Muscle of back (tissue), 13 donors: ENCODE measurements at places on chromosomes 2 and 18.

GRCh38 chr2:29314816-29315571 lies 199.8 kb downstream of the CLIP4 start:
- DNase-seq = peak; percentile 27

DNA sequence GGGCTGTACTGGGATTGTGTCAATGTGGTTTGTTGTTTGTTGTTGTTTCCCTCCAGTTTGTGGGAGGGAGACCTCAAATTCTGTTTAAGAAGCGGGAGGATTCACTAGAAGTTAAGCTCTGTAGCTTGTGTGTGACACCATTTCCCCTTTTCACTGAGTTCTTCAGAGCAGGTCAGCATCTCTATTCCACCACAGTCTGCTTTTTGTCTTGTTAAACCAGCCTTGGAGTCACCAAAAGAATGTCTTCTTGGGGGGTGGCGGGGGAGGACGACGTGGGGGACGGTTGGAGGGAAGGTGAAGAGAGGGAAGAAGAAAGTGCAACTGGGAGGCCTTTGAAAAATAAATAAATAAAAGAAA lies 2.3 kb upstream of the BCL11A start:
- no peak for DNase-seq

DNA sequence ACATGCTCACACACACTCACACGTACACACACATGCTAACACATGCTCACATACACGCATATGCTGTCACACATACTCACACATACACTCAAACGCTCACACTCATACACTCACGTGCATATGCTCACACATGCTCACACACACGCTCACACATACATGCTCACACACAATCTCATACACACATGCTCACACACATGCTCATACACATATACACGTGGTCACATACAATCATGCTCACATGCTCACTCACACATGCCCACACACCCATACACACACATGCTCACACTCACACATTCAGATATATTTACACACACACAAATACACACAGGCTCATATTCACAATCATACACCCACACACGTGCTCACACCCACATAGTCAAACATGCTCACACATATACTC lies 17.5 kb upstream of the SALL3 start:
- no peak for DNase-seq

DNA sequence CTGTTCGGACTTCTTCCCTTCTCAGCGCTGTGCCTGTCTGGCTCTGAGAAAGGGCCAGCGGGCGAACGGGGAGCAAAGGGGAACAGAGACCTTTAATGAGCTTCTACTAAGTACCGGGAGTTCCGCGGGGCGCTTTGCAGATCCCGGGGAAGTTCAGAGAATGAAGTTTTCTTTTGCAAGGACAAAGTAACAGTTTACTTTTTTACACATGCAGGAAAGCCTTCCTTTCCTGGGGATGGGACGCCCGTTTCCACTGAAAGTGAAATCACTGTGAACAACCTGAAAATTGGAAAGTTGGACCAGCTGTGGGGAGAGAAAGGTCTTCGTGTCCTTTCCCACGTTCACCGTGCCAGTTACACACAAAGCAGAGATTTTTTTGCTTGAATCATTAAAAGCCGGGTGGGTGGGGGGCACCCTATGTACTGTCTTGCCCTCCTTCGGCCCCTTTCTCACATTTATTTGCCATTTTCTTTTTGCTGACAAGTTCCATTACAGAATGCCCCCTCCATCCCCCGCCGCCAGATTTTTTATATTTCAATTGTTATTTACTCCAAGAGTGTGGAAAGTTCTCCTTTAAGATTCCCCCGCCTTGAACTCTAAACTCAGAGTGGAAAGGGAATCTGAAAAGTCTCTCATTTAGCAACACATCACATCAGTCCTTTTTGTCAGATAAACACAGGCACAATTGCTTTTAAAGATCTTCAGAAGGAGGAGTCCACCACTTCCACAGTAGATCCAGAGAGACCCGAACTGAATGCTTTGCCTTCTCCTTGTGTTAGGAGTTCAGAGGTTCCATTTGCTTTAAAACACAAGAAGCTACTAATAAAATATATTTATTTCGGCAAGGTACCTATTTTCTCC lies 1.1 kb upstream of the FN1 start:
- peak; percentile 78 for DNase-seq

- no peak for DNase-seq
Measured at GRCh38 chr2:118255301-118255700, 167.0 kb downstream of the INSIG2 start.

DNA sequence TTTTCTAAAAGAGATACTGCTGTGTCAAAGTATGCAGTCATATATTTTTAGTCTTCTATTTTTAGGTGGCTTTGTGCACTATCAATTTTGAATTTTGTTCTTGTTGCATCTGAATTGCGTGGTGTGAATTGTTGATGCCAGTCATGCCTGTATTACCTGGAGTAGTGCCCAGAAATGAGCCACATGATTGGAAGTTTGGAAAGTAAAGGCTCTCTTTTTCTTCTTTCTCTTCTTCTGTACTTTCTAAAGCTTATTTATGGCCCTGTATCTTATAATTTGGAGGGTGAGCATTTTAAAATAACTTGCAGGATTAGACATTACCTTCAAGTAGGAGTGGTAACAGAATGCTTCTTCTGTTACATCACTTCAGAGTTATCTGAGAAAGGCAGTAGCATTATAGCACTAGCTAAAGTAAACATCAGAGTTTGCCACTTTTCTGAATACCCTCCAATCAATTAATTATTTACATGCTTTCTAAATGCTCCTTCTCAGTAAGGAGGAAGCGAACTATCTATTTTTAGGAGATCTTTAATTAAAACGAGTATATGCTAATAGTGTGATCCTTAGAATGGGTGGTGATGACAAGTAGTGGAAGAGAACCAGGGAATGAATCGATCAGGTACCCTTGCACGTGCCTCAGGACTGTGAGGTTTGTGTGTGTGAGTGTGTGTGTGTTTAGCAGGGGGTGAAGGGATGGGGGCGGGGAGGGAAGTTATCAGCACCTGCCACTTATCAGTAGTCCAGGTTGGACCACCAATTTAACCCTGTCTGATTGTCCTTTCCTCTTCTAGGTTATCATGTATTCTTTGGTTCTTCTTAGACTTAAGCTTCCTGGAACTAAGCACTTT lies 112.5 kb downstream of the MAP3K20 start:
- no peak for DNase-seq

DNA sequence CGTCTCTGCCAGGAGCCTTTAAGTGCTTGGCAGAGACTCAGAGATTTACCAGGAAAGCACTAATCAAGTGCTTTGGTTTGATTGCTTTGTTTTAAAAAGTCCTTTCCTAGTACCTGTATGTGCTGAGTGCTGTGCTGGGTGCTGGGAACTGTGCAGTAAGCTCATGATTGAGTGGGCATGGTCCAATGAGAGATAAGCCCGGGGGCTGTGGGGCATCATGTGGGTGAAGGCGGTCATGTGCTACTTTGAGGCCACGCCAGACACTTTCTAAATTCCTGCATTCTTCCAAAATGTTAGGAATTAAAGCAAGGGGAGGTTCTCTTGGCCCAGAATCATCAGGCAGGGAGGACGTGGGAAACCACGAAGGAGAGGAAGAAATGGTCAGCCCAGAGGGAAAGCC lies 109.0 kb downstream of the ACAA2 start:
- DNase-seq = no peak

GRCh38 chr2:11938196-11938595 lies 191.8 kb downstream of the LPIN1 start:
- peak; percentile 51 for DNase-seq

- DNase-seq = no peak
Measured at GRCh38 chr2:152630466-152630865, 86.8 kb downstream of the PRPF40A start.

- DNase-seq = no peak
Measured at GRCh38 chr2:199979398-199979797, 24.0 kb downstream of the MAIP1 start.

GRCh38 chr2:236555481-236555880 lies 14.1 kb upstream of the ACKR3 start:
- no peak for DNase-seq

GRCh38 chr2:236731767-236732580 lies 162.3 kb downstream of the ACKR3 start:
- DNase-seq = peak; percentile 72

DNA sequence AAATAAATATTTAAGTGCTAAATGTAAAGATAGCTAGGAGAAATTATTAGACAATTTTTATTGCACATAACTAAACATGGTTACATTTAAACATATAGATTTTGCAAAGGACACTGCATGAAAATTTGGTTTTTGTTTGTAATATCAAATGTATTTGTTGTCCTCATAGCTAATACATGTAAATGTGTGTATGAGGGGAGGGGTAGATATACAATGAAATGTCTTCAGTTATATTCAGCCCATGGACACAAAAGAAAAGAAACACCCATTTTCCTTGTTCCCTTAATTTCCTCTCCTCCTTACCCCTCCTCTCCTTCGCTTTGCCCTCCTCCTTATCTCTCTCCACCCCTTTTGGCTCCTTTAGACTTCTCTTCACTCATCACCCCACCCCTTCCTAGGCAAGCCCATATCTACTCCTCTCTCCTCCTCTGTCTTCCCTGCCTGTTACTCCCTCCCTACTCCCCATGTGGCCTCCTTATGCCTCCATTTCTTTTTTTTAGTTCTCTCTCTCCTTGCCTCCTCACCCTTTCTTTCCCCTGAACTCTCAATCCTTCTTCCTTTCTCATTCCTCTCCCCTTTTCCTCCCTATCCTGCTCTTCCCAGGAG lies 1.4 kb downstream of the COL3A1 start:
- peak; percentile 97 for DNase-seq

DNA sequence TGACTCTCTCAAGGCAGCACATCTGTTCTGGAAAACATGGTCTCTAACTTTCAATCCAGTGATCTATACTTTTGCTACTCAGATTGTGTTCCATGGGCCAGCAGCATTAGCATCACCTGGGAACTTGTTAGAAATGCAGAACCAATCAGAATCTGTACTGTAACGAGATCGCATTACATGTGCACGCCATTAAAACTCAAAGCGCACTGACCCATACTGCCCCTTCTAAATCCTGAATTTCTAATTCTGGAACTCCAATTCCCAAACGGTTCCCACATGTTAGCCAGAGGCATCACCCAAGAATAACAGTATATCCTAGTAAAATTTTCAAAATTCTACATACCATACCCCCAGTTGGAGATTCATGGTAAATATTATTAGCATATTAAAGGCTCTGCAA lies 10.5 kb upstream of the DCTN1 start:
- DNase-seq = no peak

DNA sequence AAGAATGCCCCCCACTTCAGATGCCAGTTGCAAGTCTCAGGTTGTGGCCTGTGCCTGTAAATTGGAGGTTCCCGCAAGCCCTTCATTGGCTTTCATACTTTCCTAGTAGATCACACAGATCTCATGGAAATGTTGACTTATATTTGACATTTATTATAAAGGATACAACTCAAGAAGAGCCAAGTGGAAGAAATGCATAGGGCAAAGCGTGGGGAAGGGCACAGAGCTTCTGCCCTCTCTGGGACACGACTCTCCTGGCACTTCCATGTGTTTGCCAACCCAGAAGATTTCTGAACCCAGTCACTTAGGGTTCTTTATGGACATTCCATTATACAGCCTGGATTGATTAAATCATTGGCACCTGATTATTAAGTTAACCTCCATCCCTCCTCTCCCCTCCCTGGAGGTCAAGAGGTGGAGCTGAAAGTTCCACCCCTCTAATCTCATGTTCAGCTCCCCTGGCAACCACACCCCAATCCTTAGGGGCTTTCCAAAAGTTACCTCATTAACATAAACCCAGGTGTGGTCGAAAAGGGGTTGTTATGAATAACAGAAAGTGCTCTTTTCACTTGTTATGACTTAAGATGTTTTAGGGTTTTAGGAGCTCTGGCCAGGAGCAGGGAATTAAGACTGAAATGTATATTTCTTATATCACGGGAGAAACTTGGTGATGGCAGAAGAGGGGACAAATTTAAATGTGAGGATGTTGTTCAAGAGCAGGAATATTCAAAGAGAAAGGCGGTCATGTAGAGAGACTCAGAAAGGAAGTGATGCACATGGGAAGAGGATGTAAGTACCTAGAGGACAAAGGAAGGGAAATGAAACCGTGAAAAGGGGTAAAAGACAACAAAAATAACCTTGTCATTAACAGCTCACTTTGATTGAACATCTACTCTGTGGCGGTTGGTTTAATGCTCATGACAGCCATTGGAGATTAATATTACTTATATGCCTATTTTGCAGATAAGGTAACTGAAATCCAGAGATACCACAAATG lies 31.8 kb downstream of the SP100 start:
- no peak for DNase-seq

GRCh38 chr2:198162276-198162675 lies 357.9 kb downstream of the PLCL1 start:
- DNase-seq = no peak

GRCh38 chr18:10748641-10749040 lies 222.8 kb downstream of the NAPG start:
- DNase-seq = no peak

DNA sequence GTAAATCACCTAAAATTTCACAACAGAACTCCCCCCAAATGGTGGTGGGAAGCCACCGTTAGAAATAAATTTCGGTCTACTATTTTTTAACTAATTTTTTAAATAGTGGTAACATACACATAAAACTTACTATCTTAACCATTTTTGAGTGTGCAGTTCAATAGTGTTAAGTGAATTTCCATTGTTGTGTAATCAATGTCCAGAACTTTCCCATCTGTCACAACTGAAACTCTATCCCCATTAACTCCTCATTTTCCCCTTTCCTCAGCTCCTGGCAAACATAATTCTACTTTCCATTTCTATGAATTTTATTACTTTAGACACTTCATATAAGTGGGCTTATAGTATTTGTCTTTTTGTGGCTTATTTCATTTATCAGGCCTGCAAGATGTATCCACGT lies 34.1 kb upstream of the HNMT start:
- DNase-seq = no peak

- DNase-seq = no peak
Measured at GRCh38 chr2:3189076-3189591, 188.5 kb downstream of the EIPR1 start.

- no peak for DNase-seq
Measured at GRCh38 chr2:146214394-146214929, 1630.4 kb upstream of the ACVR2A start.

DNA sequence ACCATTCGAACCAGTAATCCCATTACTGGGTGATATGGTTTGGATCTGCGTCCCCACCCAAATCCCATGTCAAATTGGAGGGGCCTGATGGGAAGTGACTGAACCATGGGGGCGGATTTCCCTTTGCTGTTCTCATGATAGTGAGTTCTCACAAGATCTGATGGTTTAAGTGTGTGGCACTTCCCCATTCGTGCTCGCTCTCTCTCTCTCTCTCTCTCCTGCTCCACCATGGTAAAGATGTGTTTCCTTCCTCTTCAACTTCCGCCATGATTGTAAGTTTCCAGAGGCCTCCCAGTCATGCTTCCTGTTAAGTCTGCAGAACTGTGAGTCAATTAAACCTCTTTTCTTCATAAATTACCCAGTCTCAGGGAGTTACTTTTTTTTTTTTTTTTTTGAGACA lies 62.6 kb downstream of the NBAS start:
- no peak for DNase-seq

- DNase-seq = peak; percentile 25
Measured at GRCh38 chr2:53629001-53629400, 138.6 kb upstream of the CHAC2 start.
